Lower lobe of right lung (tissue), 2 donors: ENCODE measurements at places on chromosomes 6 and 20. TPM values are rescaled to one million over a fixed set of nuclear protein-coding genes. Genes with fewer than 3 reads are reported as not detected.

GRCh38 chr6:138498629-138499302, 528 bp downstream of the NHSL1 start:
- H3K27ac ChIP-seq: no peak overlapping the region
- H3K4me1 ChIP-seq: peaks cover 19% of the 10 kb centered on the region
- no peak overlapping the region for H3K4me3 ChIP-seq
- DNase-seq: no peak
- peaks cover 13% of the 10 kb centered on the region for H3K36me3 ChIP-seq

- H3K36me3 ChIP-seq: peaks cover 11% of the 10 kb centered on the region
- peak overlapping the region; percentile 96 for H3K27ac ChIP-seq
- no peaks in the 10 kb centered on the region for H3K27me3 ChIP-seq
Measured at GRCh38 chr6:36679043-36679833, 724 bp downstream of the CDKN1A start.

The ATXN1 gene
- total RNA-seq: 75.9 TPM

- no peaks in the 10 kb centered on the region for H3K36me3 ChIP-seq
- no peaks in the 10 kb centered on the region for H3K4me1 ChIP-seq
- no peaks in the 10 kb centered on the region for H3K27me3 ChIP-seq
- DNase-seq: no peak
- H3K27ac ChIP-seq: no peak overlapping the region
Measured at GRCh38 chr20:34254979-34255378, 13.8 kb downstream of the ASIP start.

The MEI4 gene
- total RNA-seq: not detected

DNA sequence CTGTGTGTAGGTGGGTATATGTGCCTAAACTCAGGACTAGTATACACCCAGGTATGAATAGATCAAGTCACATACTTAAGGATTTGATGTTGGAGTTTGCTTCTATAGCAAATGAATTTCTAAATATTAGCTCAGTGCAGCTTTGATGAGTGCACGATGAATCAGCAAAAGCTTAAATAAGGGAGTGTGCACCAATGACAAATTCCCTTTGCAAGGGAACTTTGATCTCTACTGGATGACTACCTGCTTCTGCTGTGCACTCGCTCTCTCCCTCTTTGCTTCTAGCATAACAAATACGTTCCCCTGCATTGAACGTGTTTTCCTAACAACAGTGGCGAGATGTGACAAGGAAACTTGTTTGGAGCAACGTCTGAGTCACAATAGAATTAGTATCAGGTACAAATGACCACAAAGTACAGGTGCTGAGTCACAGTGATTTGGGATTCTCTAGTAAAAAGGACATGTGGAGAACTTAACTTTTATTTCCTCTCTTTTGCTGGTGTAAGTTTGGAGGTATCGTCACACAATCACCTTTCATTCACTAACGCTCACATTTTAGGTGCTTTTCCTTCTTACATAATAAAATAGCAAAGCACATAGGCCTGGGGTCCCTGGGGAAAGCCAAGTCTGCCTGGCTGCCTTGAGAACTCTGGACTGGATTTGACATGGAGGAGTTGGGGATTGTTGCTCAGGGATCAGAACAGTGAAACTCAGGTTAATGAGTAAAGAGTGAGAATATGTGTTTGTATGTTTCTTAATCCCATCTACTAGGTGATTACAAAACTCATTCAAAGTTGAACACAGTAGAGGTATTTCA, 49.7 kb downstream of the KLHL31 start:
- H3K27me3 ChIP-seq: peaks cover 11% of the 10 kb centered on the region
- H3K36me3 ChIP-seq: no peaks in the 10 kb centered on the region
- no peaks in the 10 kb centered on the region for H3K4me1 ChIP-seq
- H3K27ac ChIP-seq: no peak overlapping the region
- H3K4me3 ChIP-seq: no peak overlapping the region
- no peak for DNase-seq

The POU5F1 gene
- 5.0 TPM for total RNA-seq

The NFS1 gene
- total RNA-seq: 22.2 TPM

- DNase-seq: peak; percentile 67
- no peaks in the 10 kb centered on the region for H3K27me3 ChIP-seq
- peak overlapping the region; percentile 68 for H3K4me3 ChIP-seq
- peaks cover 24% of the 10 kb centered on the region for H3K4me1 ChIP-seq
- H3K27ac ChIP-seq: peak overlapping the region; percentile 89
Measured at GRCh38 chr6:169725125-169726048, 1.1 kb upstream of the PHF10 start.

GRCh38 chr20:19493794-19494495, 264.1 kb upstream of the RIN2 start:
- H3K4me1 ChIP-seq: no peaks in the 10 kb centered on the region
- no peaks in the 10 kb centered on the region for H3K27me3 ChIP-seq
- no peak for DNase-seq
- H3K36me3 ChIP-seq: no peaks in the 10 kb centered on the region

The DTNBP1 gene
- total RNA-seq: 25.9 TPM

- H3K4me1 ChIP-seq: peaks cover 59% of the 10 kb centered on the region
- H3K27me3 ChIP-seq: no peaks in the 10 kb centered on the region
- no peak overlapping the region for H3K27ac ChIP-seq
- H3K36me3 ChIP-seq: no peaks in the 10 kb centered on the region
Measured at GRCh38 chr6:34386316-34387137, 5.9 kb downstream of the NUDT3 start.

- no peak overlapping the region for H3K4me3 ChIP-seq
- no peaks in the 10 kb centered on the region for H3K4me1 ChIP-seq
- DNase-seq: no peak
- no peaks in the 10 kb centered on the region for H3K27me3 ChIP-seq
Measured at GRCh38 chr6:166112580-166112979, 55.1 kb downstream of the TBXT start.

The GATA5 gene
- total RNA-seq: 1.8 TPM

The SLC24A3 gene
- 7.9 TPM for total RNA-seq

DNA sequence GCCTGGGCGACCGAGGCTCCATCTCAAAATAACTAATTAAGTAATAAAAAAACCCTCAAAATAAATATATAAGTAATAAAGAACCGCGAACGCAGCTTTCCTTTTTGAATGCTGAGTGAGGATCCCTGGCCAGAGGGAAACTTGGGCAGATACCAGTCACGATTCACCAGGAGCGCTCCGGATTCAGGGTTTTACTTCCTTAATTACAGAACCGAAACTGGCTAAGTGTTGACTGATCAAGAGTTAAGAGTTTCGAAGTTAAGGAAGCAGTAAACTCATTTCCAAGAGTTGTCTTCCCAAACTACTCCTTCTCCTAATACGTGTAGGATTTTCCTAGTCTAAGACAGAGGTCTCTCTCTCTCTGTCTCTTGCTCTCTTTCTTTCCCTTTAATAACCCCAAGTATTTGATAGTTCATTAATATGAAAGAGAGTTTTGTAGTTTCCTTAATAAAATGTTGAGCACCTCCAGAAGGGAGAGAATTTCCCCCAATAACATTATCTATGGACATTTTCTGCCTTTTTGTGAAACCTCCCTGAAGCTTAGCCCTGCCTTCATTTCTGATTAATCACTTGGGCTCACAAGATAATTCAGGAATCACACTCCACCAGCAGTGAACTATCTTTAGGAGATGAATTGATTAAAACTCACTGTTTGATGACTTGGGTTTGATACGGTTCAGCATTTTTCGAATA, 61.4 kb upstream of the ZNF217 start:
- no peak for DNase-seq
- peaks cover 65% of the 10 kb centered on the region for H3K4me1 ChIP-seq
- no peaks in the 10 kb centered on the region for H3K36me3 ChIP-seq

The ZC2HC1B gene
- total RNA-seq: not detected

GRCh38 chr20:49685809-49686208, 27.9 kb downstream of the B4GALT5 start:
- H3K4me1 ChIP-seq: peaks cover 79% of the 10 kb centered on the region
- DNase-seq: no peak
- no peaks in the 10 kb centered on the region for H3K27me3 ChIP-seq
- no peak overlapping the region for H3K4me3 ChIP-seq

- H3K27me3 ChIP-seq: no peaks in the 10 kb centered on the region
- H3K4me3 ChIP-seq: no peak overlapping the region
- H3K4me1 ChIP-seq: no peaks in the 10 kb centered on the region
- H3K36me3 ChIP-seq: peaks cover 29% of the 10 kb centered on the region
- DNase-seq: no peak
Measured at GRCh38 chr6:36141091-36141490, 10.8 kb downstream of the MAPK13 start.

GRCh38 chr20:14838663-14839628, 501.5 kb upstream of the FLRT3 start:
- H3K4me1 ChIP-seq: no peaks in the 10 kb centered on the region
- H3K27me3 ChIP-seq: no peaks in the 10 kb centered on the region
- no peaks in the 10 kb centered on the region for H3K36me3 ChIP-seq
- H3K4me3 ChIP-seq: no peak overlapping the region

DNA sequence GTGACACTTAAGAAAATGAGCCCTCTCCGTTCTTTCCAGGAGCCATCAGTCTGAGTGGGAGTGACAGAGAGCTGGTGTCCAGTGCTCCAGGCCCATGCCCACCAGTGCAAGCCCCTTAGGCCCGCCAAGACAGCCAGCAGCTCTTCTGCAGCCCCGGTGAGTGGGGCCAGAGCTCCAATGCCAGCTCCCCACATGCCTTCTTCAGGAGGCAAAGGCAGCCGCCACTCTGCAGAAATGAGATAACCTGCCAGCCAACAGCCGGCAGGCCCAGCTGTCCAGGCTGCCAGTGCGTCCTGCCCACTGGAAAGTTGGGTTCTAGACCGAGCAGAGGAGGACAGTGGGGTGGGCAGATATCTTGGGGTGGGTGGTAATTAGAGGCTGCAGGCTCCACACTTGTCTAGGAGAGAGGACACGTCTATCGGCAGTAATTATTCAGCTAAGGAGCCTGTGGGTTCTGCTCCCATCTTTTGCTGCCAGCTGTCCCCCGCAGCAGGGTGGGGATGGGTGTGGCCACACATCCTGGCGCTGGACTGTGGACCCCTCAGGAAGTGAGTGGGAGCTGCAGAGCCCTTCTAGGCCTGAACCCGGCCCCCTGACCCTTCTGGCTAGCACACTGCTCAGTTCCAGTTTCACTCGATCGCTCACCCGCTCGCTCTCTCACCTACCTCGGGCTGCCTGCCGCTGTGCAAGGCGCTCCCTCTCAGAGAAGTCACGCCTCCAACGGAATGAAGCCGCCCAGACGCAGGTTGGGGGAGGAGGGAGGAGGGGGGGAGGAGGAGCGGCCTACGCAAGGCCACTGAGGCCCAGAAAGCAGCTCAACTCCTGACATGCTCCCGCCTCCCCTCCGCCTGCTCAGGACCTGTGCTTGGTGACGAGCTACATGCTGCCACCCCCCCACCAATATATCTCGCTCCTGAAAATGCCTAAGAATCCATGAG, 3.6 kb downstream of the GRM4 start:
- H3K4me1 ChIP-seq: peaks cover 26% of the 10 kb centered on the region
- H3K27ac ChIP-seq: no peak overlapping the region
- peak; percentile 38 for DNase-seq
- no peaks in the 10 kb centered on the region for H3K36me3 ChIP-seq
- no peak overlapping the region for H3K4me3 ChIP-seq

The SLC13A3 gene
- total RNA-seq: 2.0 TPM

- no peaks in the 10 kb centered on the region for H3K4me1 ChIP-seq
- no peak for DNase-seq
- no peak overlapping the region for H3K4me3 ChIP-seq
Measured at GRCh38 chr6:570825-571224, 86.1 kb downstream of the HUS1B start.

DNA sequence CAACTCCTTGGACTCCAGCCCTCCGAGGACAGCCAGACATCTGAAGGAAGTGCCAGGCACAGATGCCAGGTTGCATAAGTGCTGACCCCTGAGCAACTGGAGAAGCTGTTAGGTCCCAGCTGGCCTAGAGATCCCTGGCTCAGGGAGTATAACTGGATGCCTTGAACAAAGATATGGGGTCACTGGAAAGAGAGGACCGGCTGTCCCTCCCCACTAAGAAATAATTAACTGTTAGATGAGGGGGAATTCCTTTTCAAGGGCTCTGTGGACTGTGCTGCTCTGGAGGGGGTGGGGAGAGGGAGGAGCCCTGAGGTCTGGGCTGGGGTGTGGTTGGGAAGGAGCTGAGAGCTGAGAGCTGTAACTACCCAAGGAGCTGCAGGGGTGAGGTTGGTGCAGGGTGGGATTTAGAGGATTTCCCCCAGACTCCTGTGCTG, 39.6 kb downstream of the HLA-F start:
- peaks cover 19% of the 10 kb centered on the region for H3K4me1 ChIP-seq
- no peaks in the 10 kb centered on the region for H3K27me3 ChIP-seq
- H3K36me3 ChIP-seq: no peaks in the 10 kb centered on the region
- no peak overlapping the region for H3K4me3 ChIP-seq

- no peaks in the 10 kb centered on the region for H3K36me3 ChIP-seq
- no peak overlapping the region for H3K4me3 ChIP-seq
- H3K27ac ChIP-seq: no peak overlapping the region
- no peak for DNase-seq
Measured at GRCh38 chr6:67736816-67737215, 898.3 kb upstream of the ADGRB3 start.

The ACSS1 gene
- 41.8 TPM for total RNA-seq

DNA sequence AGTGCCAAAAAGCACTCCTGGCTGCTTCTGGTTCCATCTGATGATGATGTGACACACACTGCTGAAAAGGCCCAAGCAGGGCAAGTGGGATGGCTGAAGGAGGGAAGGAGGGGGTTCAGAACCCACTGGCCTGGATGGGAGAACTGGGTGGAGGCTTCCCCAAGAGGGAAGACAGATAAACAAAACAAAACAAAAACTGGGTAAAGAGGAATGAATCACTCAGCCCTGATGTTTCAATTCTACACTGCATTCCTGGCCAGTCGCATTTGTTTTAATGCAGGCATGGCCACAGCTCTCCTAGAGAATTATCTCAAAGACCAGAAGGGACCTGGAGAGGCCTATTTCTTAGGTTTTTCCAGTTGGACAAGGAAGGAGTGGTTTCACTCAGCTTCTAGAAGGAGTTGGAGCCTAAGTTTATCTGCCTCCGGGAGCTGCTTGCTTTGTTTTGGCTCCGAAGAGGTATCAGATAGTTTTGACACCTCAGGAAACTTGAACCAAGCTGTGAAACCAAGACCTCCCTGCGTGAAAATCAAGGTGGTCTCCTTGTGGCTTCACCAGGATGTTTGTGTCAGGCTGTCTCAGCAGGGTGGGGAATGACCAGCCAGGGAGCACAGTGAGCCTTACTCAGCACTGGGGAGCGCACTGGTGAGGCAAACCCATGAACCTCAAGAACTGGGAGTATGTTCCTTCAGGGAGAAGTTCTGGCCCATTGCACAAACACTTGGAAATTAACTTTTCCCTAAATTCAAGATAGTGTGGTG, 16.1 kb downstream of the TTPAL start:
- no peak overlapping the region for H3K4me3 ChIP-seq
- no peaks in the 10 kb centered on the region for H3K27me3 ChIP-seq
- H3K27ac ChIP-seq: no peak overlapping the region
- H3K4me1 ChIP-seq: no peaks in the 10 kb centered on the region
- no peak for DNase-seq

DNA sequence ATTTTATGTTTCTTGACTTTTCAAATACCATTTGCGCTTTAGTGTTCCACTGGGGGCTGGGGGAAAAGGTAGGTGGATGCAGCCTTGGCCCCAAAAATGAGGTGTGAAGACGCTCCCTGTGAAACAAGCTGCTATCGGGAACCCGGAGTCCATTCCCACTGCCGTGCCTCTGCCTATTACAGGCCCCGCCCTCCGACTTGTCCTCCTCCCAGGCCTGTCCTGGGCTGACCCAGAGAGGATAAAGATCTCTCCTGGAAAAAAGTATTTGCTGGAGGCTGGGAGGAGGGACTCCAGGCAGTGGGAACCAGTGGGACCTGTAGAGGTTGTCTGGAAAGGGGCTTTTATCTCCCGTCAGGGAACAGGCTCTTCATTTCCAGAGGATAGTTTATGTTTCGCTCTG, 215.0 kb downstream of the SLC24A3 start:
- no peak overlapping the region for H3K4me3 ChIP-seq
- H3K27ac ChIP-seq: no peak overlapping the region
- H3K27me3 ChIP-seq: no peaks in the 10 kb centered on the region
- no peaks in the 10 kb centered on the region for H3K36me3 ChIP-seq
- peaks cover 10% of the 10 kb centered on the region for H3K4me1 ChIP-seq
- peak; percentile 54 for DNase-seq
